Putamen (tissue), 1 donor: ENCODE measurements at places on chromosomes 3 and 15.

- DNase-seq: no peak
These were observed 26.1 kb downstream of the ATRIP start for GRCh38 chr3:48472673-48472922.

GRCh38 chr15:73527598-73527997, 84.6 kb downstream of the REC114 start:
- DNase-seq: no peak

DNA sequence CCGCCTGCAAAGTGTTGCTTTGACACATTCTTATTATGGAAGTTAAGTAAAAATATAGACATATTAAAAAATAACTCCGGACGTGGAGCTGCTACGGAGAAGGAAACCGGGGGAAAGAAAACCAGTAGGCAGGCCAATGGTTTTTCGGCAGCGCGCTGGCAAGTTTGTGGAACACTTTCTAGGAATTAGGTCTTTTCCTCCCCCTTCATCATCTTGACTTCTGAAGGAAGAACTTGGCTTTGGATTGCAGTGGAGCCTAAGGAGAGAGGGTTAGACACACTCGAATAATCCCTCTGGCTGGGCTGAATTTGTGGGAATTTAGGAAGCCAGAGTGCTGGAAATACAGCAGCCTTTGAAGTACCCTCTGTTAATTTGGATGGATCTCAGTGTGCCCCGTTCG, 317 bp downstream of the ROBO2 start:
- DNase-seq: no peak

DNA sequence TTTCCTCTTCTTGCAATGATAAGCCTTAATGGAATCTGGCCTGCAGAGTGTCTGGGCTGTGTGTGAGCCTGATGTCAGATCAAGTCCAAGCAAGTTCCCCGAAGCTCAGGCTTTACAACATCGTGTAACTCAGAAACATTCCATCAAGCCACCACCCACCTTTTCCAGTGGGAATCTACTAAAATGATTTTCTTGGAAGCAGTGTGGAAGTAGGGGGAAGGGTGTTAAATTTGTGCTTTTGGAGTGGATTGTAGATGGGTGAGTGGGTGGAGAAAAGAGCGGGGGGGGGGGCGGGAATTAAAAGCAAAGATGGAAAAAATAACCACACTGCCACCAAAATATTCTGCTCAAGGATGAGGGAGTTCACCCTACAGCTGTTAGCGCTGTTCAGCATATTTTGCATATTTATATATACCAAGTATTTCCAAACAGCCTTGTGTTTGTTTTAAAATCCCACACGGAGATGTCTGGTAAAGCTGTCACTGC, 53.6 kb downstream of the VGLL3 start:
- no peak for DNase-seq

DNA sequence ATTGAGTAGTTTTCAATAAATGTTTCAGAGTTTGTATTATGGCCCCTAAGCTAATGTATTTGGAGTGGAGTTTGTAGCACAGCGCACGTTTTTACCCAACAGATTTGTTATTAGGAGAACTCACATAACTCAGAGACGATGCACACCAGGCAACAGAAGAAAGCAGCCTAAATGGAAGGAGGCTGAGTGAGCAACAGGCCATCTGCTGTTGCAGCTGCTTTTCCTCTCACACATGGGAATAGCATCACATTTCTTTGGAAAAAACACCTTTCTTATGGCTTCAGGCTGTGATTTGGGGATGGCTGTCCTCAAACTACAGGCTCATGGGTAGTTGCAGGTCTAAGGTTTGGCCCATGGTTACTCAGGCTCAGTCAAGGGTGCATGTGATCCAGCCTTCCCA, 469.3 kb upstream of the MCTP2 start:
- DNase-seq: no peak
